Psoas muscle (tissue), 8 donors: ENCODE measurements at places on chromosomes 7 and 10. TPM values are rescaled to one million over a fixed set of nuclear protein-coding genes. Genes with fewer than 3 reads are reported as not detected.

- no peak for DNase-seq
These were observed 578.2 kb downstream of the PARD3 start for GRCh38 chr10:34236931-34237330.

The EPO gene
- not detected for total RNA-seq

The PPP1R3C gene
- total RNA-seq: 265 TPM

The CYP3A4 gene
- total RNA-seq: 4.2 TPM

DNA sequence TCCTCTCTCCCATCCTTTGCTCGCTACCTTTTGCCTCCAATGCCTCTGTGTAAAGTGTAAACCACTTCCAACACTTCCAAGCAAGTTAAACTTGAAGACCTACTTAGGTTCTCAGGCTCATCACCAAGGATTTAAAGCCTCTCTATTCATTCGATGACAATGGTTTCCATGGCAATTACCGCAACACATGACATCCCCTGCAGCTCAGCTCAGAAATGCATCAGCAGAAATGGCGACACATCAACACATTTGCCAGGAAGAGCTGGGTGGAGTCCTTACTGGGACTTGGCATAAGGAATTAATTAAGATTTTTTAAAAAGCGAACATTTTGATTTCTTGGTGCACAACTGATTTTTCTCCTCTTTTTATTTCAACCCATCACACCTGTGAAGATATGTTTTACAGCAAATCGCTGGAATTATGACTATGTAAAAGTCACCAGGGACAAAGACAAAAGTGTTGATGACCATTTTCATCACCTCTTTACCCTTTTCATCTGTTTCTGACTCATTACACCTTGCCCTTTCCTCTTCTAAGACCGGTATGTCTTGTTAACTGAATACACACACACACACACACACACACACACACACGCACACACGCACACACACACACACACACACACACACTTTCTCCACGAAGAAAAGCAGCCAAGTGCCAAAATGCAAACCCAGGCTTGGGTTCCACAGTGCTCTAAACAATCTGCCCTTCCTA is 453.4 kb upstream of the CELF2 start:
- DNase-seq: no peak

DNA sequence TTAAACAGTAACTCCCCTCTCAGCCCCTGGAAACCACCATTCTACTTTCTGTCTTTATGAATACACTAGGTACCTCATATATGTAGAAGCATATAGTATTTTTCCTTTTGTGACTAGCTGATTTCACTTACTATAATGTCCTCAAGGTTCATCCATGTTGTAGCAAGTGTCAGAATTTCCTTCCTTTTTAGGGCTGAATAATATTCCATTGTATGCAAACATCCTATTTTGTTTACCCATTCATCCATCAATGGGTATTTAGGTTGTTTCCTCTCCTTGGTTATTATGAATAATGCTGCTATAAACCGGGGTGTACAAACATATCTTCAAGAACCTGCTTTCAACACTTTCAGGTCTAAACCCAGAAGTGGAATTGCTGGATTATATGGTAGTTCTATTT is 125.3 kb downstream of the SGMS1 start:
- DNase-seq: no peak

DNA sequence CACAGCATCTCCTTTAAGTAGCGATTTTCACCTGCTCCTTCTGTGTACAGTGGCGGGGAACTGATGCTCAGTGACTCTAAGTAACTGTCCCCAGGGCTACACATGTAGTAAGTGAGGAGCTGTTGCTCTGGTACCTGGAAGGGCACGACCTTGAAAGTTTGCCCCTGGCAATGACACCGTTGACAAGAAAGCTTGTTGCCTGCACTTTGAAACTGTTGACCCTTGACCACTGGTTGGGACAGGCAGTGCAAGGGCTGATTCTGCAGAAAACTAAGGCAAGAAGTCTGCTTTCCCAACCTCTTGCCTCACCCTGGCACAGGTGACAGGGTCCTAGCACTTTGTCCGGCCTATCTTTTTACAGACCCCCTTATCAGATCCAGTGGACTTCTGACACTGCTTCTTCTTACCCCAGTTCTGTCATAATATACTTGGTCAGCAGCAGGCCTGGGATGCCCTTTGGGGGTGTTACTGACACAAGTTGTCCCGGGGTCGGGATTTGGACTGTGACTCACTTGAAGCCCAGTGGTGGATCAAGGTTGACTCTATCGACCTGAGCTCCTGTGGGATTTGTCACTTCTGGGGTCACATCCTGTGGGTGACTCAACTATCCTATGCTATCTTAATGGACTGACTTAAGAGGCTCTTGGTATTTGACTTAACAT is 5.8 kb downstream of the ACSL5 start:
- DNase-seq: no peak

- DNase-seq: no peak
These were observed 196.1 kb upstream of the TCF7L2 start for GRCh38 chr10:112753961-112754411.

The SMKR1 gene
- 0.74 TPM for total RNA-seq

- DNase-seq: no peak
These were observed 101.1 kb downstream of the PKD1L1 start for GRCh38 chr7:47847207-47847606.

The SPDYE16 gene
- total RNA-seq: not detected

The ADAMTS14 gene
- not detected for total RNA-seq

GRCh38 chr7:119436882-119437281 is 836.1 kb upstream of the KCND2 start:
- no peak for DNase-seq

DNA sequence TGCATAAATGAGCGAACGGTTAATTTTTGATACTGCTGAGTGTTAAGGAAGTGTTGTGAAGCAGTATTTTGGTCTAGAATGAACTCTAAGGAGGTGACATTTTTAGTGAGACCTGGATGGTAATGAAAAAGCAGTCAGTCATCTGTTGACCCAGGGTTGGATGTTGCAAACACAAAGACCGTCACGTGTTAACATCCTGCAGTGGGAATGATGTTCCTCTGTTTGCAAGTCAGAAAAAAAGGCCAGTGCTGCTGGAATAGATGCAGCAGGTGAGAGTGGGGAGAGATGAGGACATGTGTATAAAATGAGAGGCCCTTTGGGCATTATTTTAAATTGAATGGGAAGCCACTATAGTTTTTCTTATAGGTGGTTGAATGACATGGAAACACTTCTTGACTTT is 39.3 kb downstream of the INSYN2A start:
- DNase-seq: no peak

DNA sequence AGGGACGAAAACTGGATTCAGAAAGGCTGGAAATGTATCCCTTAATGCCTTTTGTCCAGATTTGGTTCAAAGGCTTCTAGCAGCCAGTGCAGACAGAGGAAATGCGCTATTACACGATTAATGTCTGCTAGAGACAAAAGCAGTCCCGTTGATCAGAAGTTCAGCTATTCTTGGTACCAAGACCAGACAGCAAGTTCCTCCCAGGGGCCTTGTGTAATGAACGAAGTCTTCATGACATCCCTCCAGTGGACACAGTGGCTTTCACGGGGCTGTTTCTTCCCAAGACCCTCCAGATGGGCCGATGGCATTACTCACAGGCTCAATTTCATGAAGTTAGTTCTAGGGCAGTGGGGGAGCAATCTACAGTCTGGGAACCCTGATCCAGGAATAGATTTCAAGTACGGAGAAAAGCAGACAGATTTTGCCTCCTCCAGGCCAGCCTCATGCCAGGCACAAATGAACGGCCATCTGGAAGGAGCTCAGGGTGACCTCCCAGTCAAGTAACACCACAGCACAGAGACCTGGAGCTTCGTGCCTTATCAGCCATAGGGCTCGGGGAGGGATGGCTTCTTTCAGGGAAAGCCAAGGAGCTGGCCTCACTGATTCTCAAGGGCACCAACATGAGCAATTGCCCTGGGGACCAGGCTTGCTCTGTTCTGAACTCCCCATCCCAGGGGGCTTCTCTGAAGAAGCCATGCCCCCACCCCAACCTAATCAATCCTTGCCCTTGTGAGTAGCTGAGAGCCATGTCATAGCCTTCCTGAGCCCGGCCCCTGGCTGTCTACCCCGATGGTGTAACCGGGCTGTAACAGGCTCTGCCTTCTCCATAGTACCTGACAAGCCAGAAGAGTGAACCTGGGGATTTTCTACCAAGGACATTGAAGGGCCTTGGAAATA is 101.1 kb downstream of the PRKAG2 start:
- DNase-seq: peak; percentile 45

DNA sequence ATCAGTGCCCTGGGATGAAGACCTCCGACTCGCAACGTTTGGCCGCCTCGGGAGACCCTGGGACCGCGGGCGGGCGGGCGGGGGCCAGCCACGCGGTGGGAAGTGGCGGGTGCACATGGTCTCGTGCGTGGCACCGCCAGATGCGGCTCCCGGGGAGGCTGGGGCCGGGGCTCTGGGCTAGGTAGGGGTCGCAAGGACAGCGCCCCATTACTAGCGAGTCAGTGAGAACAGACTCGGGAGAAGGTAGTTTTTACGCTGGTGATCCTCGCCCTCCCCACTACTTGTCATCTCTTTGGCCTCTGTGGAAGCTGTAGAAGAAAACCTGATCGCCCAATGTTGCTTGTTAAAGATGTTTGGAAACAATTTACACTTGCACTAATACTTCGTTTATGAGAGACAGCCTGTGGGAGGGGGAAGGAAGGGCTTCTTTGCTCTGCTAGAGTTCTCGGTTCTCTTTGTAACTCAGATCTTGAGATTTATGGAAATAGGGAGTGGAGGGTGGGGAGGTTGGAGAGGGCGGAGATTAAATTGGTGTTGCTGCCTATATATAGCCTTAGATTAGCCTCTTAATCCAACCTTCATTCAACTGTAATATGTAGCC is 591 bp downstream of the BZW2 start:
- DNase-seq: no peak

DNA sequence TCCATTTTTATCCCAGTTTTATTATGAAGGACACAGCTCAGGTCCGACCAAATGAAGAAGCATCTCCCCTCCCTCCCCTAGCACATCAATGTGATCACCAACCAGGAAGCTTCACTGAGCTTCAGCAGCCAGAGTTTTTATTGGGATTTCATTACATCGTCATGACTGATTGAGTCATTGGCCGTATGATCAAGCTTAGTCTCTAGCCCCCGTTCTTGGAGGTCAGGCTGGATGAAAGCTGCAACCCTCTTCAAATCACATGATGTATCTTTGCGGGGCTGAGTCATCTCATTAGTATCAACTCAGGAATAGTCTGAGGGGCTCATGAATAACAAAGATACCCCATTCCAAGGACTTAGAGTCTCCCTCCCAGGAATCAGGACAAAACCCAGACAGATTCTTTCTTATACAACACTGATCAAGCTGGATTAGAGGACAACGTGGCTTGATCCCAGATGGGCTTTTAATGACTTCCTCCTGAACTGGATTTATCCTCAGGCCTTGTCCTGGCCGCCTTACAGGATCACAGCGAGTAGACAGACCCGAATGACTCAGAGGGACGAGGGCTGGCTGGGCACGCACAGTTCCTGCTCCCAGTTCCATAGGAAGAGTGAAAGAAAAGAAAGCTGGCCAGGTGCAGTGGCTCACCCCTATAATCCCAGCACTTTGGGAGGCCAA is 14.5 kb downstream of the LIMK1 start:
- DNase-seq: peak; percentile 72

- peak; percentile 79 for DNase-seq
These were observed 13.6 kb downstream of the SVIL start for GRCh38 chr10:29621161-29621560.

The VPS37D gene
- total RNA-seq: 1.1 TPM

DNA sequence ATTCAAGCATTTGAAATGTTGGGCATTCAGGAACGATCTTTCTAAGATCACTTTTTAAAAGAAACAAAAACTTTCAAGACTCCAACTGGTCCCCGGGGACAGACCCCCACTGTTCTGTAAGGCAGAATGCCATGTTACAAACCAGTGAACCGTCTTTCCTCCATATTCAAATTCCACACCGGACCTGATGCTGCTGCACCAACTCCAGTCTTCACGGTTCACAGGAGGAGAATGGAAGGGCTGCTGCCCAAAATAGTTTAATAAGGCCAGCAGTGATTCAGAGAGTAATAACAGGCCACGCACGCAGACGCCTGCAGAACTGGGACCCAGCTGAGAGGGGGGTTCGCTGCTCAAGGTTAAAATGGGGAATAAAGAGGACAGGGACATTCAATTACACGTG is 47.2 kb downstream of the OSBPL3 start:
- no peak for DNase-seq

The STAMBPL1 gene
- 1.4 TPM for total RNA-seq

DNA sequence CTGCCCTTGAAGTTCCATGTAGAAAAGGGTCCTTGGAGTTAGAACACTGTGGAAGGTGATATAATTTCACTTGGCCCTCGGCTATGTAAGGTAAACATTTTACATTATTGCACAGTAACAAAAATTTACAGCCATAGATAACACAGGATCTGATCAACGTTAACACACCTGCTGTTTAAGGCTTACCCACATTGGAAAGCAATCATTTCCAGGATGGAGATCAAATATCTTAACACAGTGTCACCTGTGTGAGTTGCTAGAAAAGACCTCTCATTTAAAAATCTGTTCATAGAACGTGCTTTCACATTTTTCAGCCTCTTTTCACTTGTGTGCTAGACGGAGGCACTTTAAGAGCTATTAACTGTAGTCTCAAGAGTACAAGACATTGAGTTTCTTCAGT is 1.9 kb downstream of the TMEM229A start:
- no peak for DNase-seq

DNA sequence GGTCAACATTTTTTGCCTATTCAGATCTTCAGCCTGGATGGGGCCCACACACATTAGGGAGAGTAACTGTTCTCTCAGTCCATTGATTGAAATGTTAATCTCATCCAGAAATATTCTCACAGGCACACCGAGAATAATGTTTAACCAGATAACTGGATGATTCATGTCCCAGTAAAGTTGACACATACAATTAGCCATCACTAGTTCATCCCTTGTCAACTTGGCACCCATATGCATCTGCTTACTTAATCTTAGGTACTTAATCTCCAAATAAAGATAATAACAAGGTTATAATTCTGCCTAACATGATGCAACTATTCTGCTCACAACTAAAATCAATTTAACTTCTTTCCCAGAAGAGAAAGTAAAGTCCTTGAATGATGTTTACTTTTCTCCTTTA is 502.6 kb downstream of the ADRA2A start:
- DNase-seq: no peak
